ENCODE measurements at places on chromosomes 13 and 19. TPM values are rescaled to one million over a fixed set of nuclear protein-coding genes. Genes with fewer than 3 reads are reported as not detected.

DNA sequence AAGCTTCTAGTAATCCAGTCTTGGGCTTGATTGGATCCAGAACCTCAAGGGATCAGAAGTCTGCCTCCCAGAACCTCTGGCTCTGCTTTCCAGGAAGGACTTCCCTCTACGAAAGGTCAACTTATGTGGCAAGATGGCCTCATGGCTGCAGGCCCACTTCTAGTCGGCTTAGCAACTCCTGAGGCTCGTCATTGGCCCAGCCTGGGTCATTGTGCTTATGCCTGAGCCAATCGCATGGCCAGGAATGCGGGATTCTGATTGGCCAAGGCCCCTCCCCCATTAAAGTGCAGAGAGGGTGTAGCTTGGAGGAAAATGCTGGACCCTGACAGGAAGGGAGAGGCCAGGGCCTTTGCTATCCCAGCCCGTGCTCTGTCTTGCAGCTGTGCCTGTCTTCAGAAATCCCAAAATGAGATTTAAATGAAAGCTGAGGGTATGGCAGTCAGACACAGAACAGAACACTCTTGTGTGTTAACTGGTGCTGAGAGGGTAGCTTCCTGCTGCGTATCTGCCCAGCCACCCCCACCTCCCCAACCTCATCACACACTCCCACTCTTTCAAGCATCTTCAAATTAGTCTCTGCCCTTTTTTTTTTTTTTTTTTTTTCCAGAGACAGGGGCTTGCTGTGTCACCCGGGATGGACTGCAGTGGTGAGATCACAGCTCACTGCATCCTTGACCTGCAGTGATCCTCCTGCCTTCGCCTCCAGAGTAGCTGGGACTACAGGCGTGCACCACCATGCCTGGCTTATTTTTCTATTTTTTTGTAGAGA is 5.5 kb upstream of the CCNE1 start:
- peak; percentile 66 for DNase-seq
- peaks cover 10% of the 10 kb centered on the region for H3K4me1 ChIP-seq
- no peak overlapping the region for H3K27ac ChIP-seq
- H3K36me3 ChIP-seq, result no peaks in the 10 kb centered on the region
- H3K27me3 ChIP-seq, result no peaks in the 10 kb centered on the region

GRCh38 chr13:40352380-40352778 is 314.1 kb downstream of the FOXO1 start:
- no peak overlapping the region for H3K4me3 ChIP-seq
- H3K27ac ChIP-seq, result peak overlapping the region; percentile 69
- no peak for DNase-seq
- no peaks in the 10 kb centered on the region for H3K27me3 ChIP-seq
- no peaks in the 10 kb centered on the region for H3K36me3 ChIP-seq

PET100 gene
- 8.7 TPM for total RNA-seq

FSD1 gene
- 2.4 TPM for total RNA-seq

GRCh38 chr19:21454901-21455300 is 50.5 kb upstream of the ZNF429 start:
- no peak overlapping the region for H3K27ac ChIP-seq
- H3K4me3 ChIP-seq, result no peak overlapping the region
- H3K4me1 ChIP-seq, result no peaks in the 10 kb centered on the region
- no peak for DNase-seq

ZNF284 gene
- total RNA-seq, result 3.2 TPM

DNA sequence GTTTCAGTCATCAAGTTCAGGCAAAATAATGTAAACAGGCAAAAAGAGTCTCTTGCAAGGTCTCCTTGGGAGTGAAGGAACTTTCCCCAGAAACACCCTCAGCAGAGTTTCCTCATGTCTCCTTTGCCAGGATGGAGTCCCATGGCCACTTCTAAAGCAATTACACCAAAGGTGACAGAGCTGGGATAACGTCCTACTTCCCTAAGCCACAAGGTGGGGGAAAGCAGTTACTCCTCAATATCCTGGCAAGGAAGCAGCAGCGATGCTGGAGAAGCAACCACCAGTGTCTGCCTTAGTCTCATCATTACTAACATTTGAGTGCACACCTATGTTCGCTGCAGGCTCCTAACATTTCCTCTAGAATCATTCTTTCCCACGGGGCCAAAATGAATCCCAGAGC is 88.6 kb downstream of the UBL3 start:
- peaks cover 6% of the 10 kb centered on the region for H3K36me3 ChIP-seq
- no peak overlapping the region for H3K4me3 ChIP-seq
- H3K4me1 ChIP-seq, result no peaks in the 10 kb centered on the region
- DNase-seq, result no peak
- no peaks in the 10 kb centered on the region for H3K27me3 ChIP-seq
- no peak overlapping the region for H3K27ac ChIP-seq

All from spleen (tissue), 13 donors.